GM10248 (cell line): ENCODE measurements at places on chromosomes 1 and 21.

DNA sequence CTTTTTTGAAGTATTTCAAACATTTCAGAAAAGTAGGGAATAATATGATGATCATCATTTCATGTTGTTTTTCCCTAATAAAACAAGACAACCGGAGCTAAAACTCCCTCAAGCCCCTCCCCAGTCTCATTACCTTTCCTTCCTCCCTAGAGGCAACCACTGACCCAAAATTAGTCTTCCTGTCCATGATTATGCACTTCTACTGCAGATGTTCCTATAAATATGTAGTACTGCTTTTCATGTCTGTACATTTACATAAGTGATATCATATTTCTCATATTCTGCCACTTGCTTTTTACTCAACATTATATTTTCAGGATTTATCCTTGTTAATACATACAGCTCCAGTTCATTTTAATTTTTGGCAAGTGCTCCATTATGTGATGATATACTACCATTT lies 58.7 kb upstream of the GOLT1A start:
- no peak for DNase-seq

DNA sequence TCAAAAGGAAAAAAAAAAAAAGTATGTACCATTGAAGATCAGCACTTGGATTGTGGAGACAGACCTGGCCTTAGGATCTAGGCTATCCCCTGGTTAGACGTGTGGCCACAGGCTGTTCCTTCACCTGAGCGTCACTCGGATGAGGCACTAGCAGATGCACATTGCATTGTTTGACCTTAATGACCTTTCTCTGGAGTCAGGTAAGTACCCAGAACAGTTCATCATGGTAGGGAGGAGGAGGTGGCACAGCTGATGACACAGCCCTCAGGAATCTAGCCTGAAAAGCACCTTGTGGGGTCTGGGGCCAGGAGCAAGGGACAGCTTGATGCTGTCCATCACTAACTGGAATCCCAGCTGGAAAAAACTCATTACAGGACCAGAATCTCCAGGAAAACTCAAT lies 21.2 kb downstream of the NECAP2 start:
- DNase-seq, result no peak

GRCh38 chr21:45465105-45465504 lies 60.1 kb downstream of the COL18A1 start:
- DNase-seq, result no peak

GRCh38 chr1:233599542-233600073 lies 14.3 kb upstream of the KCNK1 start:
- DNase-seq, result peak; percentile 29

DNA sequence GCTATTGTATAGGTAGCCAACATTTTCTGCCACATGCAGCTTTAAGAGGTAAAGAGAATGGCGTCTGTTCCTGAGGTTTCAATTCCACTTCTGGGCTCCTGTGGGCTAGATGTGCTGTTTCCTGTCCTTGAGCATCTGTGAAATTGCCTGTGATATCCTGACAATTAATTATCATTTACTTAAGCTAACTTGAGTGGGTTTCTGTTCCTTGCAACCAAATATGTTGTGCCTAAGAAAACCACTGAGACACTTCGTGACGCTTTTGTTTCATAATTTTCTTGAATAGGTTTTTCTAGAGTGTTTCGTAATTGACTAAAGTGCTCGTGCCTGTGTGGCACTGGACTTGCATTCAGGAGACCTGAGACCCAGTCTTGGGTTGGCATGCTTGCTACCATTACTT lies 127.3 kb upstream of the POU3F1 start:
- no peak for DNase-seq

DNA sequence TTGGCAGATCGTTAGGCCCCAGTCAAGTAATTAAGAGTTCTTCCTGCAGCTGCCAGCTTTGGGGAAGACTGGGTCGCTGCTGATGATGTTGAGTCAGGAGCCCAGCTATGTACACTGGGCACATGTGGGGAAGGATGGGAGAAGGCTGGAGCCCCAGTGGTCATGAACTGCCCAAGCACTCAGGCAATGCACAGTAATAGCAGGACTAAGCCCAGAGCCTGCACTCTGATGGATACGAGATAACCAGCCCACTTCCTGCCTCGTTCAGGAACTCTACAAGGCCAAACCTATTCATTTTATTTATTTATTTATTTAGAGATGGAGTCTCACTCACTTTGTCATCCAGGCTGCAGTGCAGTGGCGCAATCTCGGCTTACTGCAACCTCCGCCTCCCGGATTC lies 81.1 kb upstream of the BTG3 start:
- no peak for DNase-seq

- peak; percentile 30 for DNase-seq
These were observed 229.6 kb upstream of the JUN start for GRCh38 chr1:59013276-59013927.

GRCh38 chr1:169896013-169896412 lies 2.3 kb upstream of the SCYL3 start:
- DNase-seq, result no peak
